RPMI7951 (cell line): ENCODE measurements at places on chromosomes 2 and 18. TPM values are rescaled to one million over a fixed set of nuclear protein-coding genes. Genes with fewer than 3 reads are reported as not detected.

SNED1 gene
- 63.7 and 65.5 TPM in 2 replicates for total RNA-seq

D2HGDH gene
- 5.6 and 15.4 TPM in 2 replicates for total RNA-seq

CSRNP3 gene
- not detected in 2 replicates for total RNA-seq

DNA sequence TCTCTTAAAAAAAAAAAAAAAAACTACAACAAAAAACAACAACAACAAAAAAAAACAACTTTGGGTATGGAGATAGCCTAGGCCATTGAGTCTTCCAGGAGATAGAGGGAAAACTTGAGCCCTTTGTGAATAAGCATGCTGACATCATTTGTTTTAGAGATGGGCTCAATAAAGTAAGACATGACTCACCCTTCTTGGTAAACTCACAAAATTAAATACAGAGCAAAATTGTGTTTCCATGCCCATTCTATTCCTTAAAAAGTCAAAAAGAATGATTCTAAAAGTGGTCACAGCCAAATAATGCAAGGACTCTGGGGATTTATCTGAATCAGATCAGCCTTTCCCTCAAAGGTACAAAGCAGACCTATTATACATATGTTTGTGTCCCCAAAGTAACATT lies 117.4 kb downstream of the ETAA1 start:
- DNase-seq, result peak; percentile 47

GRCh38 chr18:68818584-68818983 lies 20.7 kb downstream of the CCDC102B start:
- no peak for DNase-seq

DNA sequence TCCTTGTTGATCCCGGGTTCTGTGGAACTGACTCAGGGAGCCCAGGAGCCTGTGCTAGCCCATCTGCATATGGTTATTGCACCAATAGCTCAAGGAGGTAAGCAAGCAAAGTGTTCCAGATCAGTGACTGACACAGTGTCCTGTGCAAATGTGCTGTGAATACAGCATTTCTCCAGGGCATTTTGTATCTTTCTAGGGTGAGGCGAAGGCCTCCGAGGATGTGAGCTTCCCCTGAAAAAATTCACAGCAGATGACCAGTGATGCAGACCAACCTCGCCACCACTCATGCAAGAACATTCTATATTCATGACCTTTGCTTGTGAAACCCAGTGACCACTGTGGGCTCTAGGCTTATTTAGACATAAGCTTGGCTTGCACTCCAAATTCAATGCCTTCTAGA lies 15.2 kb upstream of the NT5DC4 start:
- DNase-seq, result peak; percentile 55

- no peak for DNase-seq
These were observed 99.9 kb downstream of the RBBP8 start for GRCh38 chr18:23033056-23033455.

- DNase-seq, result no peak
These were observed 21.1 kb downstream of the NFE2L2 start for GRCh38 chr2:177243476-177243875.
